Cardiac septum (tissue), 1 donor: ENCODE measurements at places on chromosomes 16 and 17.
A peak's percentile ranks its signal among the peaks of the same experiment; 100 is the strongest.

DNA sequence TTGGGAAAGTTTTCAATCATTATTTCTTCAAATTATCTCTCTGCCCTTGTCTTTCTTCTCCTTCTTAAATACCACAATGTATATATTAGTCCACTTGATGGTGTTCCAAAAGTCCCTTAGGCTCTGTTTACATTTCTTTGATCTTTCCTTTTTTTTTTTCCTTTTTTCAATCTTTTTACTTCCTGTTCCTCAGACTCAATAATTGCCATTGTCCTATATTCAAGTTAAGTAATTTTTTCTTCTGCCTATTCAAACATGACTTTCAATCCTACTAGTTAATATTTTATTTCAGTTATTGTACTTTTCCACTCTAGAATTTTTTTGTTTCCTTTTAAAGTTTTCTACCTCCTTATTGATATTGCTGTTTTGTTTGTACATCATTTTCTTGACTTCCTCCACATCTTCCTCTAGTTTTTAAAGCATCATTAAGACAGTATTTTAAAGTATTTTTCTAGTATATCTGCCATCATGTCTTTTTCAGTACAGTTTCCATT lies 15.8 kb upstream of the UQCRC2 start:
- DNase-seq = no peak

DNA sequence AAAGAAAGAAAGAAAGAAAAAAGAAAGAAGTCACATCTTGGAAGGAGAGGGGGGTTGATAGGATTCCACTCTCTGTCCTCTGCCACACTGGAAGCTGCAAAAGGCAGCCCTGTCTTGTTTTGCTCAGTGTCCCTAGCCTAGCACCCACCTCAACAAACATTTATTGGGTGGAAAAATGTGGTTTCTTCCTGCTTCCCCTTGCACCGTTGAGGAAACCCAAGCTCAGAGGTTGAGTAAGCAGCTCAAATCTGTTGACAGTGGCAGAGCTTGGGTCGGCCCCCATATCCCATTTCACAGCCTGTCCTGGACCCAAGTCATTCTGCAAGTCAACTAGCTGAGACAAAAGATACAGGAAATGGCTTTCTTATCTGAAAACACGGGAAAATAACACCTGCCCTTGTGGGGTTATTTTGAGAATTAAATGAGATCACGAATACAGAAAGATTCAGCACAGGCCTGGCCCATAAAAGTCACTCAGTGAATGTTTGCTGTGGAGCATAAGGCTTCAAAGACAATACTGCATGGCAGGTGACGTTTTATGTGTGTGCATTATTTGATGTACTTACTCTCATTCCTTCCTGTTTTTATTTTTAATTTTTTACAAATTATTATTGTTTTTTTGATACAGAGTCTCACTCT lies 63.6 kb downstream of the SCNN1B start:
- DNase-seq = no peak

GRCh38 chr16:53209429-53209828 lies 154.6 kb downstream of the CHD9 start:
- DNase-seq = no peak

GRCh38 chr16:88971371-88972097 lies 5.5 kb downstream of the CBFA2T3 start:
- no peak for DNase-seq

- no peak for DNase-seq
Observed at GRCh38 chr16:1556254-1556653, 22.8 kb downstream of the TMEM204 start.

DNA sequence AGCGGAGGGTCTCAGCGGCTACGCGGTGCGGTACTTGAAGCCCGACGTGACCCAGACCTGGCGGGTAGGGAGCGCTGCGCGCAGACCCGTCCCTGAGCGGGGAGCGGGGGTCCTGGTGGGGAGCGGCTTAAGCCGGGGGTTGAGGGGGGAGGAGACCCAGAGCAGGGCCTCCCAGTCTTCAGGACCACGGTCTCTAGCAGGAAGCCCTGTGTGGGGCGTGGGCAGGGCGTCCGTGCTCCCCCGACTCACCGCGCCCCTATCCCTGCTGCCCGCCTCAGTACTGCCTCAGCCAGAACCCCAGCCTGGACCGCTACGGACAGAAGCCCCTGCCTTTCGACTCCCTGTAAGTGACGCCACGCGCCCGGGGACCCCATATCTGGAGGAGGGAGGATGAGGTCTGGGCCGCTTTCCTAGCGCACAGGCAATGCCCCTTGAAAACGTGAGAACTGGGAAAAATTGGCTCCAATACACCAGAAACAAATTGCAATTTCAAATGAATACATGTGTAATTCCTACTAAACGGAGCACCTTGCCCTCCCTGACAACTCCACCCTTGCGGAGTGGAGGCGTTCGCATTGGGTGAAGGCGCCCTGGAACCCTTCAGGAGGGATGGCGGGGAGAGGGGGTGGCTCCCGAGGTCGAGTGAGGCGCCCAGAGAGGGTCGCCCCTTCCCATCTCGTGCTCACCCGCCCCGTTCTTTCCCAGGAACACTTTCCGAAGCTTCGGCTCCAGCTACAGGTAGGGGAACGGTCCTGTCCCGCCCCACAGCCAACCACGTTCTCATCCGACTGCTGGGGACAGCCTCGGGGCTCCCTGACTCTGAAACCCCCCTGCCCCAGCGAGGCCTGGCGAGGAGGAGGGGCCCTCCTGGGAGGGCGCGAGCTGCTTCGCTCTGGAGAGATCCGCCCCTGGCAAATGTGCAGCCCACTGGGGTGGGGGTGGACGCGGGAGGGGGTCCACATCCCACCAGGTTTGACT lies 14.6 kb upstream of the CNGB1 start:
- no peak for DNase-seq

DNA sequence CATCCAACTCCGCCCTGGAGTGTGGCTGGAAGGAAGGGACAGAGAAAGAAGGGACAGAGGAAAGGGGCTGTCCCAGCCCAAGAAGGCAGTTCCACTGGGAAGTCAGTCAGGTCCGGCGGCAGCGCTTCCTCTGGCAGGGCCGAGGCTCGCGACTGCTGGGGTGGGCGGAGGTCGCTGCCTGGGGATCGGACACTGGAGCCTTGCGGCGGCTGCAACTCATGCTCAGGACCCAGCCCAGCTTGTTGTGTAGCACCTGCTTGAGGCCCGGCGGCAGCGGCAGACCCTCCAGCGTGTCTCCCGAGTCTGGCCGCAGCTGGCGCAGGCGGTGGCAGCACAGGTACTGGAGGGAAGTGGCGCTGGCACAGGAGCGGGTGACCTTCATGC lies 4.0 kb upstream of the MRPS34 start:
- DNase-seq = no peak

DNA sequence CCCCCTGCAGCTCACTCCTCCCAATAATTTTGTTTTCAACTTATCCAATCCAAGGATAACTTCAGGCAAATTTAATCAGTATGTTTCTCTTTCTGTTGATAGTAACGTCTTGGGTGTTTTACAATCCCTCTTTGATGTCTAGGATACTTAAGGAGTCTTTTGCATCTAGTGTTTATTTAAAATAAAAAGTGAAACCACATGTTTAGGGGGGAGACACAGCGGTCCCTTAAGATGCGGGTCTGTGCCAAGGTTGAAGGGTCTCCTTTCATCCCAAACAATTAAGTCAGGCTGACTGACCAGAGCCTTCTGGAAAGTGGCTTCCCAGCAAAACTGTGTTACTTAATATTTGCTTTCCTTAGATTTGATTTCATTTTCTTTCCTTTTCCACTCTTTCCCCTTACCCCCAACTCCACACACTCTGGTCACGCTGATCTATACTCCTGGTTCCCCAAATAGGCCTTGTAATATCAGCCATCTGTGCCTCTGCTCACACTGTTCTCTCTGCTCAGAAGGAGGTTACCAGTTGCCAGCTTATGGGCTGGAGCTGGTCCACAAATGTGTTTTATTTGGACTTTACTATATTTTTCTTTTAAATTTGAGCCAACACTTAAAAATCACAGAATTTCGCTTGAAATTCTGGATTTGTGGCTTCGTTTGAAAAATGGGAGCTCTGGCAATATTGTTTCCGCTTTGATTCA lies 11.2 kb downstream of the ANKS4B start:
- DNase-seq = no peak

GRCh38 chr17:57862694-57863667 lies 13.1 kb upstream of the MRPS23 start:
- no peak for DNase-seq

GRCh38 chr16:49474741-49475140 lies 101.1 kb downstream of the C16orf78 start:
- DNase-seq = peak; percentile 27

GRCh38 chr17:1673041-1673785 lies 11.5 kb downstream of the PRPF8 start:
- no peak for DNase-seq

- no peak for DNase-seq
Observed at GRCh38 chr17:8574687-8575086, 55.8 kb downstream of the MYH10 start.

GRCh38 chr17:81577278-81578000 lies 25.3 kb upstream of the FAAP100 start:
- no peak for DNase-seq
